Vagina (tissue), 2 donors: ENCODE measurements at places on chromosomes 7 and 10. TPM values are rescaled to one million over a fixed set of nuclear protein-coding genes. Genes with fewer than 3 reads are reported as not detected.

The TAS2R41 gene
- not detected for total RNA-seq

DNA sequence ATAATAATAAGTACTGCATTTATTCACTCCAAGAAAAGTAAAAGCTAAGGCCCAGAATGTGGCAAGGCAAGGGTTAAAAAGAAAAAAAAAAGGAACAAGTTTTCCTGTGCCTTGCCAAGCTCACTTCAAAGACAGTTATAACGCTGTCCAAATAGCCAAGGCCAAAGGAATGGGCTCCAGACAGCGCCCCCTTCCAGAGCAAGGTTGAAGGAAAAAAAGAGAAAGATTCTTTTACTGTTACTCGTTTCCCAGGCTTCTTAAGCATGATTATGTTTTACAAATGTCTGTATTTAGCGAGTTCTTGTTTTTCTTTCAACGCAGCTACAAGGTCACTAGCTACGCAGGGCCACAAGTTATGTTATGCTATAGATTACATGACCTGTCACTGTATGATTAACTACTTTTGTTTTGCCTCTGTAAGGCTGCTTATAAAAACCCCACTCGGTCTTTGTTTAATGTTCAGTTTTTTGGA is 9.1 kb upstream of the EIF4H start:
- no peaks in the 10 kb centered on the region for H3K36me3 ChIP-seq
- no peak overlapping the region for H3K27ac ChIP-seq
- no peak overlapping the region for H3K4me3 ChIP-seq
- no peaks in the 10 kb centered on the region for H3K27me3 ChIP-seq

DNA sequence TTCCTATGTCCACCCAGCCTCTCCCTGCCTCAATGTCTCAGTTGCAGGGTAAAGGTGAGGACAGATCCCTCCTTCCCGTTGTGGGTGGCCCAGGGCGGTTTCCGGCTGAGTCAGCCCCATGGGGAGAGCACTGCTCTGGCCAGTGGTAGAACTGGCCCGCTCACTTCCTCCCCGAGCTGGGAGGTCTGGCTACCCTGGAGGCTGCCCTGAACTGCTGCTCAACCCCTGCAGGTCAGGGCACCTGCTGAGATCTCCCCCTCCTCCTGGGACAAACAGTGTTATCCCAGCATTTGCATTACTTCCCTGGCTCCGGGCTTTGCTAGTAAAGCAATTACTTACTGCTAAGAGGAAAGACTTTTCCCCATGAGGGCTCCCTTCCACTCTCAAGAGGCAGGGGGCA is 21.4 kb upstream of the IMPDH1 start:
- no peak overlapping the region for H3K4me3 ChIP-seq
- DNase-seq: no peak
- no peaks in the 10 kb centered on the region for H3K27me3 ChIP-seq
- no peak overlapping the region for H3K27ac ChIP-seq
- H3K36me3 ChIP-seq: no peaks in the 10 kb centered on the region

GRCh38 chr10:89346405-89347254 is 18.8 kb downstream of the IFIT3 start:
- H3K4me3 ChIP-seq: no peak overlapping the region
- H3K36me3 ChIP-seq: no peaks in the 10 kb centered on the region
- peaks cover 28% of the 10 kb centered on the region for H3K4me1 ChIP-seq
- no peaks in the 10 kb centered on the region for H3K27me3 ChIP-seq

The UBE2H gene
- 68.5 TPM for total RNA-seq

DNA sequence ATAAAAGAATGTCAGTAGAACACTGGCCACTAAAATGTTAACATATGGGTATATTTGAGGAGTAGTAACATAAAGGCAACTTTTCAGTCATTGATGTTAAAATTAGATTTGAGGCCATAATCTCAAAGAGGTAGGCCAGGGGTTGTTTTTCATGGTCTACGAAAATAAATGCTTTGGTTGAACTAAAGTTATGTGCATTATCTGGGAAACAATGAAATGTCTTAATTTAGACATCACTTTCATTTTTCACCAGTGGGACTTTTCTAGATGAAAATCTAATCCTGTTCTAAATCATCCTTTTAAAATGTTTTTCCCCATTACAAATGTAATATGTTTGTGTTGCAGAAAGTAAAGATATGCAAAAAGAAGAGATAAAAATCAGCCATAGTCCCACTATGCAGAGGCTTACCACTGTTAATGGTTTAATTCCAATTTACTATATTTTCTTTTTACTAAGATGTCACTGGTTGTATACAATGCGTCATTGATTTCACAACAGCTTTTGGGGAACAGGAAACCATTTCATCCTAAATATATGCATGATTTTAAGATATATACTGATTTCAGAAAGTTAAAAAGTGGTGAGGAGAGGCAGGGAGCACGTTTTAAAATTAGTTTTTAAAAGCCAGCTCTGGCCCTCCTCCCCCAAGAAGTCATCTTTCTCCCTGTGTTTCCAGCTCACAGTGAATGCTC is 64.3 kb downstream of the ARID5B start:
- H3K27me3 ChIP-seq: no peaks in the 10 kb centered on the region
- no peak overlapping the region for H3K4me3 ChIP-seq
- H3K27ac ChIP-seq: no peak overlapping the region
- DNase-seq: no peak
- H3K4me1 ChIP-seq: peaks cover 9% of the 10 kb centered on the region
- no peaks in the 10 kb centered on the region for H3K36me3 ChIP-seq

The ZNF804B gene
- total RNA-seq: not detected

- H3K36me3 ChIP-seq: no peaks in the 10 kb centered on the region
- no peaks in the 10 kb centered on the region for H3K27me3 ChIP-seq
- DNase-seq: no peak
- no peak overlapping the region for H3K27ac ChIP-seq
These were observed 17.1 kb downstream of the BMPR1A start for GRCh38 chr10:86773498-86773897.

The C7orf33 gene
- total RNA-seq: not detected

DNA sequence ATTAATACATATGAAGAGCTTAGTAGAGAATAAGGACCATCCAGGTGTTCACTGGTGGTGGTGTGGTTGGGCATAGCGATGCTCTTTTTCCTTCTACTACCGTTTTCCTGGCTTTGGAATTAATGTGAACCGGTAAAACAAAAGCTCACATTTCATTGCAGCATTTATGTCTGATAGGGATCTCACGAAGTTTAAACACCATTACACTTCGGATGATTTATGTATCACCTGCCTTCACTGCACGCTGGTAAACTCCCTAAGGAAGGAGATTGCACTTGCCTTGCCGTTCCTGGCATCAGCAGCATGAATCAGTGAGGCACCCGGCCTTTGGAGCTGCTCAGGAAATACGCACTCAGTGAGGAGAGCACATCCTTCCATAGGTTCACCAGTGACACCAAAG is 47.5 kb downstream of the WIPF3 start:
- H3K4me1 ChIP-seq: no peaks in the 10 kb centered on the region
- no peak overlapping the region for H3K27ac ChIP-seq
- no peak for DNase-seq
- H3K4me3 ChIP-seq: no peak overlapping the region
- no peaks in the 10 kb centered on the region for H3K36me3 ChIP-seq

DNA sequence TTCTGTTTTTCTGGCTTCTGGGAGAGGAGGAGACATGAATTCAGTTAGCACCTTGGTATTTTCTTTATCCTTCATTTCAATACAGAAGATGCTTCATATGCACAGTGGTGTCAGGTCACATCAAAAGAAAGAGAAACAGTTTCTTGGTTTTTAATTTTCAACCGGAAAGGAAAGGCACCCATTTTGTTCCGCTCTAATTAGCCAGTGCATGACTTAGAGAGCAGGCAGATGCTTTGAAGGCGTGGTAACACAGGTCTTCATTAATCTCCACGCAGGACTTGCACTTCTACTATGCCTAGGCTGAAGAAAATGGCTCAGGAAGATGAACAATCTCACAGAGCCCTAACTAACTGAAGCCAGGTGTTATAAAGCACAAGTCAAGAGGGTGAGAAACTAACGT is 70.4 kb upstream of the ATRNL1 start:
- no peaks in the 10 kb centered on the region for H3K27me3 ChIP-seq
- DNase-seq: no peak
- no peak overlapping the region for H3K27ac ChIP-seq

- H3K36me3 ChIP-seq: no peaks in the 10 kb centered on the region
- no peak for DNase-seq
- no peak overlapping the region for H3K27ac ChIP-seq
- no peaks in the 10 kb centered on the region for H3K27me3 ChIP-seq
- H3K4me3 ChIP-seq: no peak overlapping the region
These were observed 91.4 kb upstream of the PHYHIPL start for GRCh38 chr10:59085054-59085453.
